ENCODE measurements at places on chromosomes 1 and 21.

- no peak for DNase-seq
Measured at GRCh38 chr1:53406551-53407235, 52.5 kb upstream of the DMRTB1 start.

- DNase-seq, result no peak
Measured at GRCh38 chr1:198437332-198437731, 103.1 kb downstream of the ATP6V1G3 start.

GRCh38 chr1:213914392-213914791 lies 73.4 kb upstream of the PROX1 start:
- DNase-seq, result no peak

DNA sequence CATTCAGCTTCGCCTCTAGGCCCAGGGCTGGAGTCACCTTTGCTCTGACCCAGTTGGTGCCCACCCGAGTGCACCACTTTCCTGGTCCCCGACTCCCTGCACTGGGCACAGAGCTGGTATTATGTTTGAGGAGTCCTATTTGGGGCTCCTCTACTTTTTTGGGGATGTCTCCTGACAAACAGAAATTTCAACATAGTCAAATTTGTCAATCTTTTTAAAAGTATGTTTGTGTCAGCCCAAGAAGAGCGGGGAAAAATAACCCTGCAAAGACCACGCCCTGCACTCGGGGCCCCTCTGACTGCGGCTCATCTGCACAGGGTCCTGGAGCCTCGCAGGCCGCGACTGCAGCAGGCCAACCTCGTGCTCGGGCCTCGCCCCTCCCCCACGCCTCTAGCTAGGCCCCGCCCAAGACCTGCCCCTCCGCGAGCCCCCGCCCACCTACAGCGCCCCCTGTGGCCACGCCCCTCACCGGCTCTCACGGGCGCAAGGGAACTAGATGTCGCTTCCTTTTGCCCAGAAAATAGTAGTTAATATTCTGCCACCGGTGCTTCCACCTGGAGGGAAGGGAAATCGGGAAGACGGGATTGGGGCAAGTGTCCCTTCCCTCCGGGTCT lies 11.4 kb downstream of the FAM229A start:
- DNase-seq, result peak; percentile 79

GRCh38 chr1:100847361-100848082 lies 47.1 kb downstream of the EXTL2 start:
- DNase-seq, result no peak

GRCh38 chr1:43975249-43975961 lies 645 bp downstream of the ATP6V0B start:
- peak; percentile 84 for DNase-seq

DNA sequence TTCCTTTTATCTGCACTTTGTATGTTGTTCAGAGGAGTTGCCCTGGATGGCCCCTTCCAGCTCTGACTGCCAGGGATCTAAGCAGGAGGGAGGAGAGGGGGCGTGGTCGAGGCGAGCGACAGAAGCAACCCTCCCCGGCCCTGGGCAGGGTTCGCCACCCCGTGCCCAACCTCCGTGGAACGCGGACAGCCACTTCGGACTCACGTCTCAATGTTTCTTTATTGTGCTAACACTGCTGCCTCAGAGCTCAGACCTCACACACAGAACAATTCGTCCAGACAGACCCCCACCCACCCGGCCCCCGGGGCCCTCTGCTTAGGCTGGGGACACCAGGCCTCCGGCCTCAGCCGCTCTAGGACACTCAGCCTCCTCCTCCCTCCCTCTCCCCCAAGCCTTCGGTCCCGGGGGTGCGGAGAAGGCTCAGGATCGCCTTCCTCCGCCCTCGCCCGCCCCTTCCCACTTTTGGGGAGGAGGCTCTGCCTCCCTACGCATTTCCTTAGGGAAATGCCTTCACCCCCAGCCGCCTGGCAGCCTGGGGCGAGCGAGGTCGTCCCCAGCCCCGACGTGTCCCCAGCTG lies 8.3 kb downstream of the VSIG8 start:
- DNase-seq, result peak; percentile 90

- no peak for DNase-seq
Measured at GRCh38 chr1:231628207-231628876, 1.8 kb downstream of the DISC1 start.

GRCh38 chr21:45423968-45424853 lies 19.2 kb downstream of the COL18A1 start:
- DNase-seq, result no peak

DNA sequence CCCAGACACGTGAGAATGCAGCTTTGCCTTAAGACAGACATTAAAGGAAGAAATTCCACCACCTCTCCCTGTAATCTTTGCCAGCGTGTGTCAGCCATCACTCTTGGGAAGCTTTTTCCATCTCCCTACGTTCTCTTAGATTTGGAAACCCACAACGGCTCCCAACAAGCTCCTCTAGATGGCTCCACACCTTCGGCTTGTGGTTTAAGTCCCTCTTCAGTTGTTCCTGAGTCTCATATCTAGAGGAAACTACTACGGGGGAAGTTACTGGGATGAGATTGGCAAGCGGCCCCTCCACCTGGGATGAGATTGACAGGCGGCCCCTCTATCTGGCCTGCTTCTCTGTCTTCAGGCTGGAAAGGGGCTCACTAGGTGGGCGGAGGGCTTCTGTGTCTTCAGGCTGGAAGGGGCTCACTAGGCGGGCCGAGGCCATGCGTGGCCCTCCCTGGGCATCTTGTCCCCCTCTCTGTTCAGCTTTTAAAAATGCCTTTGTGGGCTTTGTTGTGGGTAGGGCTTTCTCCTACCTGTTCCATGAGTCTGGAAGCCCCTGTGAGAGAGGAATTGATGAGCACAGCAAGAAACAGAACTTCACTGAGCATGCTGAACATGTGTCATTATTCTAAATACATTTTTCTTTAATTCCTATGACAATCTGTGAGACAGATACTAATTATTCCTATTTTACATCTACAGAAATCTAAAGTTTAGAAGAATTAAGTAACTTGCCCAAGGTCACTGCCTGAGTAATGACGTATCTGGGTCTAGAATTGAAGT lies 670.5 kb downstream of the KIF26B start:
- no peak for DNase-seq

- DNase-seq, result no peak
Measured at GRCh38 chr21:37642493-37642892, 273.8 kb downstream of the KCNJ6 start.

- DNase-seq, result peak; percentile 39
Measured at GRCh38 chr1:66503841-66504470, 30.0 kb upstream of the SGIP1 start.

DNA sequence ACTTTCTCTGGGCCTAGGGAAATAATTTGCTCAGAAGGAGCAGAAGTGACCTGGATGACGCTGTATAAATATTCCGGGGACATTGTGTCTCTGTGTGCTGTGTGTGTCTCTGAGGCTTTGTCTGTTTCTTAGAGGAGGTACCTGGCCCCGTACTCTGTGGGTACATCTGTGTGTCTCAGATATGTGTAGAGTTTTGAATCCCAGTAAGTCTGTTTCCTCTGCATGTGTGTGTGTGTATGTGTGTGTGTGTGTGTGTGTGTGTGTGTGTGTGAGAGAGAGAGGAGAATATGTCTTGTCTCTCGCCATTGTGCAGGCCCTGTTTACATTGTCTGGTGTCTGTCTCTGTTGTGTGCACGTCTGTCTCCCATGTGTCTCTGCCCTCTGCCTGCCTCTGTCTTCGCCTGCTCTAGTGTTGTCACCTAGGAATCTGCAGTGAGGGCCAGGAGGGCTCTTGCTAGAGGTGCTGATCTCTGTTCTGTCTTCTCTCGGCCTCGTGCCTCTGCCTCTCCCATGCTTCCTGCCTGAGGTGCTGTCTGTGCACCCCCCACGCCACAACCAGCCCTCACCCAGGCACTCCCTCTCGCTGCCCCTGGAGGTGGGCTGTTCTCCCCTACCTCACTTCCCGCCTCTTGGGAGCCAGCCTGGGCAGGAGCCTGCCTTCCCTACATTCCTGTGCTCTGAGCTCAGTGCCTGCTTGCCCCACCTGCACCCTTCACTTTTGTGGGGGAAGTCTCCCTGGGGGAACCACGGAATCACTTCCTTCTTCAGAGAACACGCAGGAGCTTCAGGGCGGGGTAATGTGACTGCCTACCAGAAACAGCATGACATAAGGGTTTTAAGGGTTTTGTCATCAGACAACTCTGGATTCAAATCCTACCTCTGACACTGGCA lies 5.9 kb downstream of the MAP7D1 start:
- DNase-seq, result no peak

DNA sequence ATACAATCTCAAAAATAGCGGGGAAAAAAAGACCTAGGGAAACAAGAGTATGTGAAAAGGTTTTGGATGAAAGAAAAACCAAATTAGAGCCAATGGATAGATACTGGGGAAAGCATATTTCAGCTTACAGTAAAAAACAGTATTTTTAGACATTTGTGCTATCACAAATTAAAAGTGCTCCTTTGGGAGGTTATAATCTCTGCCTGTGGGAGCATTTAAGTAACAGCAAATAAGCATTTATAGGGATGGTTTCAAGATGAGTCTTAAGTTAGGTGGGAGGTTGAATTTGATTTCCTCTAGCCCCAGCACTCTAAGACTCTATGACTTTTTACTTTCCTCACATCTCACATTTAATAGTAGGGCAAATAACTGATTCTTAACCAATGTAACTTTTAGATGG lies 79.6 kb upstream of the SLFNL1 start:
- no peak for DNase-seq

- DNase-seq, result no peak
Measured at GRCh38 chr1:195580988-195581387, 1027.3 kb downstream of the KCNT2 start.

GRCh38 chr1:68460935-68461334 lies 11.2 kb upstream of the RPE65 start:
- DNase-seq, result no peak

DNA sequence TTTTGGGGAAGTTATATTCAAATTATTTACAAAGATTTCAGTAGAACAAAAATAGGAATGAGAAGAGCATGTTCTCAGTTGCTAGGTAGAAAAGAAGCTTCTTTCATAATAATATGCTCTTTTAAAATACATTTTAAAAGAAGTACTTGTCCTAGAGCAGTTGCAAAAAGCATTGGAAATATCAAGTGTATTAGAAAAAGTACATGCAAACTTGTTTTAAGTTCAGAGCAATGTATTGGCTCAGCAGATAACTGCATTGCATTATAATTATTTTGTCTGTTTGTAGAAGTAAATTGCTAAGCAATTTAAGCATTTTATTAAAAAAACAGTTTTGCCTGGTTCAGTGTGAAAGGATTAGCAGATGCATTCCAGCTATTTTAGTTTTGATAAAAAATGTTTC lies 806.4 kb downstream of the USP25 start:
- DNase-seq, result no peak

- no peak for DNase-seq
Measured at GRCh38 chr1:60055336-60055735, 18.2 kb downstream of the C1orf87 start.

DNA sequence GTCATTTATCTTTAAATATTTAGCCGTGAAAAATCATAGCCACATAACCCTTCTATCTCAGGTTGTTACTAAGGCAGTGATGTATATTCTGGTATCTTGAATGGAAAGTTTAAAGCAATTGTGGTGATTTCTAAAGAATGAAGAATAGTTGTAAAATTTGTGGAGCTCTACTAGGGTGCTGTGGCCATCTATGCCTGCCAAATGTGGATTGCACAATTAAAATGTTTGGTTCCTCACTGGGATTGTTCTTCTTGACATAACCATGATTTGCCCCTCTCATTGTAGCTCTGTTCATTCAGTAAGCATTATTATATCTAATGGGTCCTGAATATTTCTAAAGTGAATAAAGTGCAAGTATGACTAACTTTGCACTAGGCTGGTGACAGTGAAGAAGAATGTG lies 50.1 kb downstream of the AK4 start:
- DNase-seq, result no peak

DNA sequence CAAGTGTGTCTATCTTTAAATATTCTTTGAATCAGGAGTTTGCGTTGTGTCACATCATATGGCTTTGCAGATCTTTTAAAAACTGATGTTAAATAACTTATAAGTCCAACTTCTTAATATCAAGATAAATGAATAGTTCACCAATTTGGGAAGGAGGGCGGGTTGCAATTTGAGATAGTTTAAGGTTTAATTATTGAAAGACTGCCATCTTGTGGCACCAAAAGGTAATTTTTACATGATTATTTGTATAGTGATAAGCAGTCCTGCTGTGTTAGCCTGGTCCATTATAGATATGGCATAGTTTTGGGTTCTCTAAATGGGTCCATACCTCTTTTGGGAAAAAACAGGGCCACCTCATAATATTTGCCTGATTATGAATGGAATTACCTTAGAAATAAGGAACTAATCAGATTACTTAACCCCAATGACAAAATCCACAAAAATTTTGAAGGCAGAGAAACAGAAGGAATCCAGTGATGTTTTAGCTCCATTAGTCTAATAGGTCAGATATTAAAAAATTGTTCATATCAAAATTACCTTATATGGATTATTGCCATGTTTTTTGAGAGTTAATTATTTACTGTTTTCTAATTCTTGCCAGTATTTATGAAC lies 64.3 kb downstream of the PRKAA2 start:
- no peak for DNase-seq

DNA sequence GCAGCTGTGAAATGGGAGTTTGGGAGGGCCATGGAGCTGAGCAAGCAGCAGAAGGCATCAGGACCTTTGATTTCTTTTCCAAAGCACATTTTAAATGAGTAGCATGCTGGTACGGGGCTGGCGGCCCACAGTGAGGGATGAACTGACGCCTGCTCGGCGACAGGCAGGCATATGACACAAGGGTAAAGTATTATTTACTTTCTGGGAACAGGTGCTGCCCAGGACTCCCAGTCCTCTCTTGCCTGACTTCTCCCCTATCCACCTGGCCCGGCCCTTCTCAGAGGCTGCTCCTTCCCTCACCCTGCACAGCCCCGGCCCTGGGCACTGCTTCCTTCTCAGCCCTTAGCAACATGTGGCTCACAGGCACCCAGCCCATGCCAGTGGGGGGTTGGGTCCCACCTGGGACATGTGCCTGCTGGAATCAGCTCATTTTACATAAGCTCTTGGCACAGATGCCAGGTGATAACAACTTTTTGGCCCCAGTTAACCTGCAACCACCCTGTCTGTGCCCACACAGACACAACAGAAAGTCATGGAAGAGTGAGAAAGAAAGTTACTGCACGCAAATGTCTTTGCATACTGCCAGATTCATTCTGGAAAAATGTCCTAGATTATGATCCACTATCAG lies 112.3 kb upstream of the GADD45A start:
- peak; percentile 84 for DNase-seq

DNA sequence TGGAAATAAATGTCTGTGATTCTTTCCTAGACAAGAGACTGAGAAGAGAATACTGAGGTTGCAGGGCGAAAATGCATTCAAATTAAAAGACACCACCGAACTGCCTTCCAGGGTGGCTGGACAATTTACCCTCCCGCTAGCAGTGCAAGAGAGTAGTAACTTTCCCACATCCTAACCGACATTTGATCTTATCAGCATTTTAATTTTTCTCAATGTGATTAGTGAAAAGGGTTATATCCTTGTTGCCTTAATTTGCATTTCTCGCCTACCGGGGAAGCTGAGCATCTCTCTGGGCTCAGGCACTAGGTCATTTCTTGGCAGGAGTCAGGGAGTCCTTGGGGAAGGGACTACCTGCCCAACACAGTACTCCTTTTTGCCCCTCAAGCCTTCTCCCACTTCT lies 2.8 kb downstream of the TNFRSF8 start:
- no peak for DNase-seq

- no peak for DNase-seq
Measured at GRCh38 chr1:3816331-3817137, 20.2 kb upstream of the LRRC47 start.

GRCh38 chr1:35191429-35192055 lies 1.4 kb downstream of the SFPQ start:
- DNase-seq, result no peak

GRCh38 chr1:169043823-169044222 lies 62.7 kb upstream of the ATP1B1 start:
- DNase-seq, result no peak

- peak; percentile 47 for DNase-seq
Measured at GRCh38 chr1:98053471-98054366, 132.9 kb upstream of the DPYD start.

- DNase-seq, result no peak
Measured at GRCh38 chr1:181863736-181864135, 197.8 kb downstream of the ZNF648 start.
